ENCODE measurements at places on chromosomes 2 and 18.
A peak's percentile ranks its signal among the peaks of the same experiment; 100 is the strongest.

- no peak for DNase-seq
Measured at GRCh38 chr18:35692866-35693265, 111.3 kb downstream of the GALNT1 start.

- peak; percentile 85 for DNase-seq
Measured at GRCh38 chr18:59988098-59988706, 88.4 kb downstream of the PMAIP1 start.

GRCh38 chr2:153971855-153972254 is 100.1 kb downstream of the GALNT13 start:
- DNase-seq: no peak

DNA sequence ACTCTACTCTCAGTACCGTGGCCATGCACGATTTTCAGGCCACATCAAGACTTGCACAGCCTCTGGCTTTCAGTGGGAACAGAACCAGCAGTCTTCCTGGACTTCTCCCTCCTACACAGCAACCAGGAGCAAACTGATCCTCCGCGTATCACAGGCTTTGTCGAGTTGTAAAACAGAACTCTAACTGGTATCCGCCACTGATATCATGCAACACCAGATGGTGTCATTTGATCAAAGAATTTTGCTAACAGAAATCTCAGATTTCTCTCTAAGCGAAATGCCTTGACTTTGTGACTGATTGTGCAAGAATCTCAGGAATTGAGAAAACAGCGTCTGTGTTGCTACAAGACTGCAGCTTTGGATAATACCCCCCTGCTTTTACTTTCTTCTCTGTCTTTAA is 85.7 kb downstream of the COPS8 start:
- no peak for DNase-seq

- no peak for DNase-seq
Measured at GRCh38 chr2:118050386-118050785, 36.5 kb upstream of the CCDC93 start.

DNA sequence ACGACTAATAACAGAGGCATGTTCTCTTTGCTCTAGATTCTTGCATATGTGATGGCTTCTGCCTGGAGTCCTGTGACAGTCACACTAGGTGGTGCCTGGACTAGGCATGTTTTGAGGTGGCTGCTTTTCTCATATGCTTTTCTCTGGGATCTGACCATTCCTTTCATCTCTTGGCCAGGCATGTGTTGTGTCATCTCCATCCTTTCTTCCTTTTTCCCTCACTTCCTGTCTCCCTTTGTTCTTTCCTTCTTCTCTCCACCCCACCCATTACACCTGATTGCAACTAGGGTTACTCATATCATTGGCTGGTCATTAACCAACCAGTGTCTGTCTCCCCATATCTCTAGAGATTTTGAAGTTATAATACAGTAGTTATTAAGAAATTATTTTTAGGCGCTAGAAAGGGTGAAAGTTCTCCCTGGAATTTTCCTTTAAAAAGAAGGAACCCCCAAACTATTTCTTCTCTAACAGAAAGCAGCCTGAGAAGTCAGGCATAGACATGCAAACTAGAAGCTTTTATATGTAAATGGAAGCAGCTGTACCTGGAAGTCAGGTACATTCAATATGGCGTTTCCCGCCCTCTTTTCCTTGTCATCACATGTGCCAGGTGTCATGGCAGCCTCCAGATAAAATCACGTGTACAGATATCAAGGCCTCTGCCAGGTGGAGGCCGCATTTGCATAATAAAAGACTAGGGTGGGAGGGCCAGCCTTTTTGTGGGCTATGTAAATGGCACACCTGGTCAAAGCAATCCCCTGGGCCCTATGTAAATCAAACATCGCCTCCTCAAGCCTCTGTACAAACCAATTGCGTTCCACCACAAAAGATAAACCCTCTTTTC is 220.4 kb upstream of the MEX3C start:
- no peak for DNase-seq

GRCh38 chr18:47110492-47111274 is 39.6 kb downstream of the HDHD2 start:
- no peak for DNase-seq

- DNase-seq: no peak
Measured at GRCh38 chr2:188306271-188306670, 14.6 kb downstream of the GULP1 start.

DNA sequence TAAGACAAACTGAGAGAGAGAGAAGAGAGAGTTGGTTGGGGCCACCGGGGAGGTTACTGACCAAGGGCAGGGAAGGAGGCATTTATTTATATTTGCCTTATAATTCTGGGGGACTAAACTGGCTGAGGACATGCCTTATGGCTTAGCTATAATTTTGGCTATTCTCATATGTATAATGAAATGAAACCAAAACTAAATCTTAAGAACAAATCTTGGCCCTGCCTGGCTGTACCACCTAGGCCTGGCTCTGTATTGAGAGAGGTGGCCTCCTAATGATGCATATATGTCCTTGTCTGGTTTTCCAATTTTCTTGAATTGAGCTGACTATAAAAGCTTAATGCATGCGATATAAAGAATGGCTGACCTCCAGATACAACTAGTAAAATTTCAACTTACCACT is 3.5 kb upstream of the PPP1CB start:
- DNase-seq: no peak

DNA sequence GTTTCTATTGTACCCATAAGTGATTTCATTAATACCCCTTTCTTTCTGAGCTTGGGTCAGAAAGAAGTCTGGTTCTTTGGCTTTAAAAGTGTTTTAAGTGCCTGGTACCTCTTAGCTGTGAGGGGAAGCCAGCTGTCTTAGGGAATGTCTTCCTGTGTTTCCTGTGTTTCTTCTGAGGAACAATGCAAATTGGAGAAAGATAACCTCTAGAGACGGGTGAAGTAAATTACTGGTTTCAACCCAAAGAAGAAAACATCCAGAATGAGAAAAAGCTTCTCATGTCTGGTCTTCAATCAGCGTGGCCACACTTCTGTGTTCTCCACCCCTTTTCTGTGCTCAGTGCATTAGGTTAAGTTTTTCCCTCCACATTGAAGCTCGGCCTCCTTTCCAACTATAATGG is 10.2 kb upstream of the CHN1 start:
- DNase-seq: no peak

DNA sequence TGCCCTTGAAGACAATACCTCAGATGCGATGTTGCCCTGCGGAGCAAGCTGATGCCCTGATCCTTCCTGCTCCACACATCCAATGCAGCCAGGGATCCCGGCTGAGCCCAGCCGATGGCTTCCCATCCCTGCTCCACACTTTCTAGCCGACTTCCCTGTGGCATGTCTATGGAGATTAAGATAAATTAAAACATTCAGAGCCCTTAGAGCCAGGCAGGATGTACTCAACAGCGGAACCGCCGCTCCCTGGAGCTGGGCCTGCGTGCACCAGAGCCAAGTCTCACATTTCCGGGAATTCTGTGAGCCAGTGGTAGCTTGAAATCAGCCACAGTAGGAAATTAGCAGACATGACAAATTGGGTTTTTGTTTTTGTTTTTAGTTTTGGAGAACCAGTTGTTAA is 620.6 kb downstream of the GALR1 start:
- DNase-seq: no peak

- DNase-seq: no peak
Measured at GRCh38 chr2:134884435-134884834, 34.2 kb upstream of the CCNT2 start.

GRCh38 chr2:234887195-234887594 is 64.6 kb upstream of the SH3BP4 start:
- DNase-seq: no peak

- no peak for DNase-seq
Measured at GRCh38 chr18:49059028-49059834, 108.5 kb upstream of the SMAD7 start.

GRCh38 chr18:35466334-35466733 is 31.4 kb downstream of the INO80C start:
- DNase-seq: no peak

GRCh38 chr2:206561962-206562361 is 80.3 kb upstream of the FAM237A start:
- DNase-seq: no peak

- DNase-seq: no peak
Measured at GRCh38 chr18:32771169-32771751, 1.6 kb downstream of the KLHL14 start.

DNA sequence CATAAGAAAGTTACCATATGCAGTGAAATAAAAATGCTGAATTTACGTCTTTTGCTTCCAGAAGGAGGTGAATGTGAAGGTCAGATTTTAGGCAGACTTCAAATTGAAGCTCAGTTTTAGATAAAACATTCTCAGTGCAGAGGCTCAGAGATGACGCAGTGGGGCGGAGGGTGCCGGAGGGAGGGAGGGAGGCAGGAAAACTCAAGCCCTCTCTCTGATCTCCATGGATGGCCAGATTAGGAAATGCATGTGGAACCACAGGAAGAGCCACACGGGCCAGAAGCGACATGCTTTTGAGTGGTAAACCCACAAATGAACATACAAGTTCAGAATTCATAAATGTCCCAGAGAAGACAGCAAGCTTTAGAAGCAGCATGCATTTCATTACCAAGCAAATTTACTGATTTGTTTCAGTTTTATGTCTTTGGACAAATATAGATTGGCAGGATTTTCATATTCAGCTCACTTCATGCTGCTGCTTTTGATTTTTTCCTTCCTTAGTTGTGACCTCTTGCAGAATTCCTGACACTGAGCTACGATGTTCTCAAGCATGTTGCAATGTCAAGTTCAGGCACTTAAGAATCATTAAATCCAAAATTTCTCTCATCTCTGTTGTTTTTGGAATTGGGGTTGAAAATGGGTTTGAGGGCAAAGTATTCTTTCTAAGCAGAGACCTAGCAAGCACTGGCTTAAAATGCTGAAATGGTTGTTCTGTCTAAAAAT is 29.7 kb upstream of the APCDD1 start:
- no peak for DNase-seq

GRCh38 chr2:16588565-16588964 is 77.1 kb downstream of the CYRIA start:
- DNase-seq: no peak

DNA sequence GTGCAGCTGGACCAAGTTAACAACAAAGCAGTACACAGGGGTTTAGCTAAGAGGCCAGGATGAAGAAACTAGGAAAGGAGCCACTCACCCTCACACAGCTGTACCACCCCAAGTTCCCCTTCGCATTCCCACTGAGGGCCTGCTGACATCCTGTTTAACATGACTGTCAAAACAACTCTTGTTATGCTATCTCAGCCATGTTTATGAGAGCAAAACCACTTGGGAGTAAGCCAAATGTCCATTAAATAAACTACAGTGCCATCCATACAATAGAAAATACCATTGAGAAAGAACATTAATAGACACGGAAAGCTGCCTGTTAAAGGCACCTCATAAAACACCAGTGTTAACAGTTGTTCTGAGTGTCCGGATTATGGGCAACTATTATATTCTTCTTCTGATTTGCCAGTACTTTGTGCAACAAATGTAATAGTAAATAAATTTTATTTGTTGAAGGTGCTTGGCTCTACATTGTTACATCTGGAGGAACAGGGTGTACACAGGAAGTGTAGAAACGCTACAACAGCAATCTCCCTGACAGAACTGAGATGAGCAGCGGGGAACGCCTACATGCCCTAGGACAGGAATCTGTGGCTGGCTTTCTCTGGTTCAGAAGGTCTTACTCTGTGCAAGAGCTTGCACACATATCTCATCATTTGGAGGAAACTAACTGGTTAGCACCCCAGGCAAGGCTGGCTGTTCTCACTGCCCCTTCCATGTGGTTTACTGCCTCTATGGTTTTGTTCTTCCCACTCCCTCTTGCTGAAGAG is 85.6 kb downstream of the EHD3 start:
- DNase-seq: peak; percentile 82

Data from NCI-H1417 (cell line).